ENCODE measurements at places on chromosomes 1 and 21.

DNA sequence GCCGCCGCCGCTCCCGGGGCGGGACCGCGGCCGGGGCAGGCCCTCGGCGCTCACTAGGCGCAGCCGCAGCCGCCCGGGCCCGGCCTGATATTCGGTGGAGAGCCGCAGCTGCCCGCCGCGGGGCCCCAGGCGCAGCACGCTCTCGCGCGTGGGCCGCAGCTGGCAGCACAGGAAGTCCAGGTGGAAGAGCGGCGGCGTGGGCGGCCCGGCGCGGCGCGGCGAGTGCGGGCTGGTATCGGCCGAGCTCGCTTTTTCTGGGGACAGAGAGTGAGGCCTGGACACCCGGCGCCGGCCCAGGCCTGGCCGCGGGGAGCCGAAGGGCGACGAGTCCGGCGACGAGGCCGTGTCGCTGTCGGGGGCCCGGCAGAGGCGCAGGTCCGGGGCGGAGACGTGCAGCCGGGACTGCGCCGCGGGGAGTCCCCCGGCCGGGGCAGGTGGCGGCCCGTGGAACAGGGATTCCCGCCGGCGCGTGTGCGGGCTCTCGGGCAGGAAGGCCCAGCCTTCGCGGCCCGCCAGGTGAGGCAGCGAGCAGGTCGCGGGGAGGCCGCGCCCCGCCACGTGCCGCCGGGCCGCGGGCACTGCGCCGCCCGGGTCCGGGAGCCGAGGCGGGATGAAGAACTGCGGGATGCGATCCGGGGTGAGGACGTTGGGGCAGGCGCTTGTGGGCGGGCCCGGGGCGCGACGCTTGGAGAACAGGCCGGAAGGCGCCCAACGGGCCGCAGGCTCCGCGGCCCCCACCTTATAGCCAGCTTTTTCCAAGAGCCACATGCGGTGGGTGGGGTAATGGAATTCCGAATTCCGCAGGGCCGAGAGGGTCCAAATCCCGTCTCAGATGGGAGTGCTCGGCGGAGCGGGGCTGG lies 1.2 kb downstream of the C2CD4D start:
- DNase-seq, result no peak

GRCh38 chr1:181090641-181091126 lies 2.2 kb downstream of the IER5 start:
- DNase-seq, result no peak

- no peak for DNase-seq
These were observed 105.8 kb upstream of the EDN2 start for GRCh38 chr1:41590331-41590730.

DNA sequence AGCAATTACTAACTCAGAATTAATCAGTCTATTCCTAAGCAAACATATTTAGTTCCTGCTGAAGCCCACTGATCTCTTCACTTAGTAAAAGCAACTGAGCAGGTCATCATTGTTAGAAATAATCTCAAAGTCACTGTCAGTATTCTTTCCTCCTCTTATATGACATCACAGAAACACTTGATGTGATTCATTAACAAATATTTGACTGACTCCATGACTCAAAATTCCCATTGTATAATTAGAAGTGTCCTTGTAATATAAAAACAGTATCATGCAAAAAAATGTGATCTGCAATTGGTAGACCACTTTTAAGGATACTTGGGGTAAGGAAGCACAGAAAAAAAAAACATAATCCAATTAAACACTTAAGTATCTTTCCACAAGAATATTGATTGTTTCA lies 194.4 kb downstream of the DPYD start:
- no peak for DNase-seq

DNA sequence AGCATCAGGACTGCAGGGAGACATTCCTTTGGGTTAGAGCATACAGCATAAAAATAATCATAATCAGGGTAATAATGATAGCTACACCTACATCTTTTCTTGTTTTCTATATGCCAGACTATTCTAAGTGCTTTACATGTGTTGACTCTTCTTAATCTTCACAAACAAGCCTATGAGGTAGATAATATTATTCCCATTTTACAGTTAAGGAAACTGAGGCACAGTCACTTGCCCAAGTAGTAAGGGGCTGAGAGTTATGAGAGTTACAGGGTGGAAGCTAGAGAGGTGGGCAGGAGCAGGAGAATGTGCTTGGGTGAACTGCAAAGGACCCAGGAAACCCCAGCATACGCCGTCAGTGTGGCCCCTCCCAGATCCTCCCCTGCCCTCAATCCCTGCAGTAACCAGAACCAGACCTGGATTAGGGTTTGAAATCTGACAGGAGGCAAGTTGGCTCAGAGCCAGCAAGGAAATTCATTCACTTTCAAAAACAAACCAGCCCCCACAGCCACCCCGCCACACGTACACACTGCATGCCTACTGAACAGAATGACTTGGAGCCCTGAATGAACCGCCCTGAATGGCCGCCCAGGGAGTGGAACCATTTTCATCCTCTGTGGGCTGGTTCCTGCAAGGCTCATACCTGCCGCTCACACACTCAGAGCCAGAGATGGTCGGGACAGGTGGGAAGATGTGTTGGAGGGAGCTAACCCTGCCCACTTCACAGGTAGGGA lies 126.1 kb downstream of the TRABD2B start:
- no peak for DNase-seq
